ENCODE measurements at places on chromosomes 16 and 17. TPM values are rescaled to one million over a fixed set of nuclear protein-coding genes. Genes with fewer than 3 reads are reported as not detected.

Gene IL17C
- total RNA-seq, result not detected

Gene KRTAP3-2
- not detected for total RNA-seq

Gene ADAD2
- not detected for total RNA-seq

Gene SLC6A2
- not detected for total RNA-seq

Gene KRTAP9-1
- not detected for total RNA-seq

Gene MSLN
- 1.2 TPM for total RNA-seq

Gene CHMP6
- 11.5 TPM for total RNA-seq

Gene KRTAP2-1
- total RNA-seq, result not detected

Gene MEAK7
- total RNA-seq, result 18.4 TPM

Gene IRX3
- total RNA-seq, result 4.6 TPM

Gene KRT15
- not detected for total RNA-seq

Gene TNP2
- total RNA-seq, result not detected

Gene UNC45B
- not detected for total RNA-seq

Gene C17orf78
- total RNA-seq, result not detected

Gene SSTR5
- not detected for total RNA-seq

Gene STAT5A
- 10.0 TPM for total RNA-seq

Gene SEC14L1
- 75.0 TPM for total RNA-seq

Gene BANP
- 30.4 TPM for total RNA-seq

Gene AANAT
- total RNA-seq, result not detected

Gene SPNS3
- not detected for total RNA-seq

Gene BCL6B
- 3.8 TPM for total RNA-seq

Gene CHST4
- total RNA-seq, result not detected

Gene TSNAXIP1
- total RNA-seq, result 2.8 TPM

Gene TBC1D3I
- not detected for total RNA-seq

Gene SCN4A
- 1.8 TPM for total RNA-seq

Gene PRSS22
- not detected for total RNA-seq

Gene SEZ6L2
- total RNA-seq, result 11.7 TPM

Gene TEX14
- total RNA-seq, result 0.09 TPM

Gene SLC52A1
- 0.31 TPM for total RNA-seq

Gene UMOD
- total RNA-seq, result not detected

Gene TNS4
- not detected for total RNA-seq

Gene CD300H
- not detected for total RNA-seq

Gene CNEP1R1
- 37.9 TPM for total RNA-seq

Gene FBXO39
- total RNA-seq, result not detected

Gene TCAP
- total RNA-seq, result 1.3 TPM

Gene ARHGDIG
- total RNA-seq, result not detected

Gene ABI3
- total RNA-seq, result not detected

Gene CRYM
- 0.36 TPM for total RNA-seq

Gene KRTAP4-4
- total RNA-seq, result not detected

Gene CTRL
- 0.40 TPM for total RNA-seq

Gene SRL
- total RNA-seq, result 0.06 TPM

Gene CLEC10A
- total RNA-seq, result not detected

Gene SEPTIN1
- total RNA-seq, result 1.1 TPM

Gene UBE2Z
- 45.5 TPM for total RNA-seq

Gene ZNF597
- 1.4 TPM for total RNA-seq

Gene CDH3
- 3.9 TPM for total RNA-seq

Gene GSDMA
- total RNA-seq, result not detected

Gene ICAM2
- not detected for total RNA-seq

Gene PDF
- total RNA-seq, result 12.9 TPM

Gene KRTAP4-1
- not detected for total RNA-seq

Gene TVP23A
- 4.6 TPM for total RNA-seq

Gene FDXR
- 25.3 TPM for total RNA-seq

Gene PRKCB
- total RNA-seq, result 5.0 TPM

Gene GLP2R
- total RNA-seq, result not detected

Gene TK1
- 61.7 TPM for total RNA-seq

Gene WWOX
- 63.7 TPM for total RNA-seq

Gene PIPOX
- total RNA-seq, result 8.8 TPM
